CD4-positive, alpha-beta T cell treated with Interleukin-17A for 1 hour (primary cell): ENCODE measurements at places on chromosomes 6 and 20.

GRCh38 chr20:61926796-61927192 is 138.9 kb downstream of the TAF4 start:
- no peak for DNase-seq

DNA sequence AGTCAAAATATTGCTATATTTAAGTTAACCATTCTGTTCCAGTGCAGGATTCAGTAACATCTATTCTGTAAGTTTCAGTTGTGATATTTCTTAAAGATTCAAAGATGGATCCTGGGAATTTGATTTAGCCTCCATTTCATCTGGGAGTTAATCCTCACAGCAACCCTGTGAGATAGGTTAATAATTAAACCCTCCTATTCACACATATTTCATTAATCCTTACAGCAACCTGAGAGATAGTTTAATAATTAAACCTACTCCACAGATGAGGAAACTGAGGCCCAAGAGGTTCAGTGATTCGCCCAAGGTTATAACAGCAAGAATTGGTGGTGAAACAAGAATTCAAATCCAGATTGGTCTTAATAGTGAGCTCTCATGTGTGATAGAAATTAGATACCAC is 10.9 kb upstream of the ZBTB2 start:
- DNase-seq = no peak

- no peak for DNase-seq
Measured at GRCh38 chr6:89522778-89523177, 89.8 kb downstream of the ANKRD6 start.

- DNase-seq = no peak
Measured at GRCh38 chr6:101398716-101399615, 5.5 kb downstream of the GRIK2 start.

DNA sequence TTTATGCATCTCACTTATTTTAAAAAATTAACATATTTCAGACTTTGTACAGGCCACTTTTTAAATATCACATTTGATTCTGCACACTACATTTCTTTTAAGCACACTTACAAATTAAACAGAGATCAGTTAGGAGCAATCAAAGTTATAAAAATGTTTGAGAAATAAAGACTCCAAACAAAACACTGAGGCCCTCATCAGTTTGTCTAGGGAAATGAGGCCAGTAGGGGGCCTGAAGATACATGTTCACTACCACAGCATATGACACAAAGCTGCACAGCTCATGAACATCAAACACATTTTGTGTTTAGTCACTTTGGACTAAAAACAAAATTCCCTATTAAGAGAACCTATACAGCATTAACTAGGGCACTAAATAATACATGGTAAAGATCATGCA is 180.5 kb downstream of the PDE7B start:
- DNase-seq = no peak
